ENCODE measurements at places on chromosomes 4 and X.

DNA sequence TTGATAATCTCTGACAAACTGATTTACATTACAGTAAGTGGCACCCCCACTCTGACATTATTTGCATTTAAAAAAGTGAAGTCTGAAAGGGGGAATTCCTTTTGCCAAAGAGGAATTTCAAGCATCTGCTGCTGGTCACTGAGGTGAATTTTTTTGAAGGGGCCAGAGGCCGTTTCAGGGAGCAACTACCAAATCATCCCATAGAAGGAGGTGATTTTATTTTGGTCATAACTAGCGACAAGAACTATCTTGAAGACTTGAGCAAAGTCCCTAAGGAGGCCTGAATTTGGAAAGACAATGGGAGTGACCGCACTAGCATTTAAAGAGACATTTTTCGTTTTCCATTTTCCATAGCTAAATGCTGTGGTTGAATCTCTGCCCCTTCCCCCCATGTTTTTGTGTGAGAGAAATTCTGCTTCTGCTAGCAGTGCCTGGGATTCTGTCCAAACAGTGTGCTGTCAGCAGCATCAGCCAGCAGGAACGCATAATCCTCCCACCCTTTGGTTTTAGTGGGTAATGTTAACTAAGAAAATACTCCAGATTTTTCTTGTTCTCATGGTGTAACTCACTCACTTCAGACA lies 110.1 kb upstream of the MED14 start:
- no peak for DNase-seq

DNA sequence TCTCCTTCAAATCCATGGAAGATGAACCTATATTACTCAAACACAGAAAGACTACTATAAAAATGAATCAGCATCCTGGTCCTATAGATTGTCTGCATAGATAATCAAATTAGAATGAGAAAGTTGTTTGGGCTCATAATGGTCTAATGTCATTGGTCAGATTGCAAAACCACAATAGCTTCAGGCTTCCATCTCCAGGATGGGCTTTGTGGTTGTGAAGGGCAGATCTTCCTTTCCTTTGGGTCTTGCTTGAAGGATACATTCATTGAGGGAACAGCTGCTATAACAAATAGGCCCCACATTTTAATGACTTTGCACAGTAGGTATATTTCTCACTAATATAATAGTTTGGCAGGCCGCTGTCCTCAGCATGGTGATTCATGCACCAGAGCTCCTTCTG lies 94.3 kb downstream of the REPS2 start:
- no peak for DNase-seq

DNA sequence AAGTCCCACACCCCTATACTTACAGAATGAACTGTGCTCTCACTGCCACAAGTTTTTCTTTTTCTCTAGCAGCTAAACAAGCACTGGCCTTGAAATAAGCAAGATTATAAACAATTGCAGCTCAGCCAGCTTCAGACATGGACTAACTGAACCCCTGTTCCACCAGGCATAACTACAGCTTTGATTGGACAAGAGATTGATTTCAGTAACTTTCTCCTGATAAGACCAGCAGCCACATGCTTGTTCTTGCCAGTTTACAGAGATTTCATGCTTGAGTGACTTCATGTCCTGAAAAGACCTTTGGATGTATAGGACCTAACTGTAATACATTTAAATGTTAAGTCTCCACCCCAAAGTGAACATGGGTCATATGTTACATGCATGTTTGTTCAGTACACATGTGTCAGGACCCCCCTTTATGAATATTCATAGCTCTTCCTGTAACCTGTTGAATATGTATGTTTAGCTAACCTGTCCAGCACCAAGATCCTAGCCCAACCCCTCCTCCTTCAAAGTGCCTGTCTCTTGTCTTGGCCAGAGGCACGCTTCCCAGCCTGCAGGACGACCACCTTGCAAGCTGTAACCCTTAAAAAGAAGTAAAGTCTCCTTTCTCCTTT lies 27.9 kb downstream of the ZNF275 start:
- DNase-seq: no peak

- DNase-seq: no peak
Observed at GRCh38 chr4:92825791-92826190, 522.0 kb downstream of the GRID2 start.

GRCh38 chr4:139202991-139203390 lies 26.0 kb upstream of the ELF2 start:
- no peak for DNase-seq

DNA sequence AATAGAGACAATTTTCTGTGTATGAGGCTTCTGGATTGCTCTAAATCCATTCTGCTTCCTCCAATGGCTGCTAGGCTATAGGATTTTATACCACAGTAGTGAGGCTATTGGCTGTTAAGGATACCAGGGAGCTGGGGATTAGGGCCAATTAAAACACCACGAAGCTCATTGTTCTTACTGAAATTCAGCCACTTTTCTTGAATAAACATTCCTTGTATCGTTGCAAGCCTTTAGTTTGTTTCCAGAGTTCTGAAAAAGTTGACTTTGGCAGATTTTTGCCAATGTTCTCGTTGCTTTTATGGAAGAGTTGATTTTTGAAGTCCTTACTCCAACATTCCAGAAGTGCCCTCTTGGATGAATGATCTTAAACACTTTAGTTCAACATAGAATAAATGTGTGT lies 238.4 kb upstream of the TEX13A start:
- no peak for DNase-seq

DNA sequence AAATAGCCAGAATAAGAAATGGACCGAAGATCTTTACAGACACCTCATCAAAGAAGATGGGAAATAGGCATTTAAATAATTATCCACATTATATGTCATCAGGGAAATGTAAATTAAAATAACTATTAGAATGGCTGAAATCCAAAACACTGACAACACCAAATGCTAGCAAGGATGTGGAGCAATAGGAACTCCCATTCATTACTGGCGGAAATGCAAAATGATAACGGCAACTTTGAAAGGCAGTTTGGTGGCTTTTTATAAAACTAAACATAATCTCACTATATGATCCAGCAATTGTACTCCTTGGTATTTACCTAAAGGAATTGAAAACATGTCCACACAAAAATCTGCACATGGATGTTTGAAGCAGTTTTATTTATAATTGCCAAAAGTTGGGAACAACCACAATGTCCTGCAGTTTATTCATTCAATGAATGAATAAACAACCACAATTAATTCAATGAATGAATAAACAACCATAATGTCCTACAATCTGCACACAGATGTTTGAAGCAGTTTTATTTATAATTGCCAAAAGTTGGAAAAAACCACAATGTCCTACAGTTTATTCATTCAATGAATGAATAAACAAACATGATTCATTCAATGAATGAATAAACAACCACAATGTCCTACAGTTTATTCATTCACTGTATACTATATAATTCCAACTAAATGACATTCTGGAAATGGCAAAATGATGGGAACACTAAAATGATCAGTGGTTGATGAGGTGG lies 117.6 kb upstream of the PCDH18 start:
- no peak for DNase-seq

DNA sequence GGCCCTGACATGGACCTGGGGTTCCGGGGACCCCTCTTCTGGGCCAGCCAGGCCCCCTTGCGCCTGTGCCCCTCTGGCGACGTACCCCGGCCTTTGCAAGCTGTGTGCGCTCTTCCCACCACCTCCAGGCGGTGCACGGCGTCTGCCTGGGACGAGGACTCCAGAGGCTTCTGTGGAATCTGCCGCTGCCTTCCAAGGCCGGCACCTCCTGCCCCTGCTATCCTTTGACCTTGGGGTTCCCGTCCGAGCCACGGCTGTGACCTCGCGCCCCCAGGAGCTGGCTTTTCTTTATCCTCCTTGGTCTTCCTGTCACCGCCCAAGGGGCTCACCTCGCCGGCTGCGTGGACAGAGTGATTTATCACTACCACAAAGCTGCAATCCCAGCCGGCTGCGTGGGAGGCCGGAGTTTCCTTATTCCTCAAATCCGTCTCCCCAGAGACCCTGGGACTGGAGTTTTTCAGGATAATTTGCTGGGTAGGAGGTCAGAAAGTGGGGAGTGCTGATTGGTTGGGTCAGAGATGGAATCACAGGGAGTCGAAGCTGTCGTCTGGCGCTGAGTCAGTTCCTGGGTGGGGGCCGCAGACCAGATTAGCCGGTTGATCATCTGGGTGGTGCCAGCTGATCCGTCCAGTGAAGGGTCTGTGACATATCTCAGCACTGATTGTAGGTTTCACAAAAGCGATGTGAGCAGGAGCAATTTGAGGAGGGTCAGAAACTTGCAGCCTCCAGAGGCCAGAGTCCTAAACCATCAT lies 19.8 kb upstream of the PLCXD1 start:
- DNase-seq: no peak

- no peak for DNase-seq
Observed at GRCh38 chrX:152898442-152898841, 575 bp downstream of the ZNF185 start.

DNA sequence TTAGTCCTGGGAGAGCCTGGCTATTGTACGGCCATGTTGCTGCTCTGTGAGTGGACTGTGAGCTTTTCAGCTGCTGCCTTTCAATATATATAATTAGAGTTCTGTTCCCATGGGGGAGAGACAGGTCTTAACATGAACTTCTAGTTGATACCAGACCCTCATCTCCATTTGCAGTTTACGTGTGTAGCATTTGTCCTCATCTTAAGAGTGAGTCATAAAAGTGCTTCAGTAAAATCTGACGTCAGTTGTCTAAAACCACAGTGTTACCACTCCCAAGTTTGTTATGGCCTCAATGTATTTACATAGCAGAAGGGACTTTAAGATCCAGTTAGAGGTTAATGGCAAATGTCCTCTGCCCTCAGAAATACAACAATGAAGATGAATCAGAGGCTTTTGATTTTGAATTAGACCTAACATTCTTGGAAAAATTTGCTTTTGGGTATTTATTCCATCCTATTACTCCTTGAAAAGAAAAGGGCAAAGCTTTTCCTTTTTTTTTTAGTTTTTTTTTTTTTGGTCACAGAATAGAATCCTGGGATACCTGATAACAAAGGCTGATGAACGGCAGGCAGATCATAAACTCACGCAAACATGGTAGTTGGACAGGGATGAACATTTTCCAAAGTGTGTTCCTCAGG lies 38.6 kb downstream of the PHOX2B start:
- DNase-seq: no peak

- DNase-seq: no peak
Observed at GRCh38 chrX:71669492-71669891, 2.1 kb downstream of the LOC101059915 start.

DNA sequence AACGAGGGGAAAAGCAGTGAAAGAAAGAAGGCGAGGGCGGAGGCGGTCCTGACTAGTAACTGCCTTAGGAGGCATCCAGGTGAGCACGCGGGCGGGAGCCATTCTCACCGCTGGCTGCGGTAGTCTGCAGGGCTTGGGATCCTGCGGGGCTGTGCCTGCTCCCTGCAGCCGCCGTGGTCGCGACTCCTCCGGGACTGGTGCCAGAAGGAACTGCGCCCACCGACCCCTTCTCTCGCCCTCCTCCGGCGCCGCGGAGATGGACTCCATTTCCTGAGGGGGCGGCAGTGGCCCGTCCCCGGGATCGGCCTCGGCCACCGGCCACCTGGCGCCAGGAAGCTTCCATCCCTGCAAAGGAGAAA lies 543 bp downstream of the NFXL1 start:
- DNase-seq: peak; percentile 36

DNA sequence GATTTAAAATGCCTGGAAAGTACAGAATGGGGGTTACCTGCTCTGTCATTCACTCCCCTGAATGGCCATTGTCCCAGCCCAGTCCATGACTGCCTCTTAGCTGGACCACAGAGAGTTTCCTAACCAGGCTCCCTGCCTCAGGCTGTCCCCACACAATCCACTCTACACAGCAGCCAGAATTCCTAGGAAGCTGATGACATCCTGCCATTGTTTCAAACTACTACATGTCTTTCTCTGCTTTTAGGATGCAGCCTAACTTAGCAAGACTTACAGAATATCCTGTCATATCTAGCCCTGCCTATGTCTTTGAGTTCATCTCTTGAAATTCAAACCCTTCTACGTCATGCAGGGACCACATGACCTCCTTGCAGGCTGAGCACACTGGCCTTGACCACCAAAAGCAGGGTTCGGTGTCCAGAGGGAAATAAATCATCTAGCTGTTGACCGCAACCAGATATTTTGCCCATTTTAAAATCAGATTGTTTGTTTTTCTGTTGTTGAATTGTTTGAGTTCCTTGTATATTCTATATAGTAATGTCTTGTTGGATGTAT lies 16.1 kb upstream of the CRMP1 start:
- DNase-seq: no peak

GRCh38 chrX:96987228-96987627 lies 103.5 kb downstream of the RPA4 start:
- DNase-seq: no peak

GRCh38 chr4:147731580-147732517 lies at the start of gene ARHGAP10:
ARHGAP10 (plus strand) TSS chr4:147732088; CDS start chr4:147732302, 214 bp downstream.
- DNase-seq: peak; percentile 75

- no peak for DNase-seq
Observed at GRCh38 chrX:139448996-139449395, 81.5 kb upstream of the F9 start.

DNA sequence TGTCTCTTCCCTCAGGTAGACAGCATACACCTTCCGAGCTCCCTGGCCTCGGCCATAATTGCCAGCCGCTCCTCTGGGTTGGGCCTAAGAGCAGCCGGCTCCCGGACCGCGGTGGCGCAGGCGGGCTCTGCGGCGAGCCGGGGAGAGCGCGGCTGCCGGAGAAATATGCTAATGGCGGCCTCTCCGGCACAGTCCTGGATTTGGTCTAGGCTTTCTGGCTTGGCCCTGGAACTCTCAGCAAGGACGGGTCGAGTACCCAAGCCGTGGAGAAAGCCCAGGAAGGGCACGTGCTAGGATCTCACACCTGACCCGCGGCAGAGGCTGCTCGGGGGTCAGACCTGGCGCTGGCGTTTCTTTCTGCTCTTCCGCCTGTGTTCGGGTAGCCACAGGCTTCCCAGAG lies 18.6 kb upstream of the ZIC3 start:
- DNase-seq: no peak

DNA sequence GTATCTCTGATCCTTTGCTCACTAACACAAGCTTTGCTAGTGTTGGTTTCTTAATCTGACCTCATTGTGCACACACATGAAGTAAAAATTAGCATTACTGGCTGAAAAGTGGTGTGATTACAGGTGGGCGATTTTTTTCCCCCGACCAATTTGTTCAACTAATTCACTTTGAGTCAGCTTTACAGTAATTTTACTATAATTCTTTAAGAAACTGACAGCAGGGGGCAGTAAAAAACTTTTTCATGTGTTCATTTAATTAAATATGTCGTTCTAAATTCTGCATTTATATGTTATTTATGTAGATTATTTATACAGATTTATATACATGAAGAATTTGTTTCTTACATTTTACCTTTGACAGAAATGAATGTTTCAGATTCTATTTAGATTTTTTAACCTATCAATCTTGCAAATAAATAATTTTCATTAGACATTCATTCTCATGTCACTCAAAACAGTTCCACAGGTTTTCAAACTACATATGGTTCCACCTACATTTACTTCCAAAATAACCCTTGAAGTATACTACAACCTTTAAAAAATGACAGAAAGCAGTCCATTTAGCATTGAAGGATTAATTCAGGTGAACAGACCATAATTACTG lies 17.5 kb downstream of the PALLD start:
- DNase-seq: no peak

DNA sequence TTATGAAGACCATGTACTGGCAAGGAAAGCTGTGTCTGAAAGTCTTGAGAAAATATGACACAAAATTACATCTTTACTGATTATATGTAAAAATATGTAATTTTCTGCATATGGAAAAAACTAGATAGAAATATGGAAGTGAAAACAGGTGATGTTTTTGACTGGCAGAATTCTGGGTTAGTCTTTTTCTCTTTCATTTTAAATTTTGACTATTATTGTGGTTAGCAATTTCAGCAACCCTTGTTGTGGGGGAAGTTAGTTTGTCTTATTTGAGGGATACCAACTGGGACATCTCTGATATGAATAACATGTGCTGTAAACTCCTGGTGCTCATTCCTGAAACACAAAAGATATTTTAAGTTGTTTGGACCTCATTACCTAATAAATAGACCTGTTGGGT lies 49.9 kb upstream of the CPEB2 start:
- no peak for DNase-seq
